Naive B cell (primary cell): ENCODE measurements at places on chromosomes 5 and 9.
A peak's percentile ranks its signal among the peaks of the same experiment; 100 is the strongest.

GRCh38 chr5:135569755-135570452 is 8.9 kb downstream of the CXCL14 start:
- DNase-seq, result no peak

DNA sequence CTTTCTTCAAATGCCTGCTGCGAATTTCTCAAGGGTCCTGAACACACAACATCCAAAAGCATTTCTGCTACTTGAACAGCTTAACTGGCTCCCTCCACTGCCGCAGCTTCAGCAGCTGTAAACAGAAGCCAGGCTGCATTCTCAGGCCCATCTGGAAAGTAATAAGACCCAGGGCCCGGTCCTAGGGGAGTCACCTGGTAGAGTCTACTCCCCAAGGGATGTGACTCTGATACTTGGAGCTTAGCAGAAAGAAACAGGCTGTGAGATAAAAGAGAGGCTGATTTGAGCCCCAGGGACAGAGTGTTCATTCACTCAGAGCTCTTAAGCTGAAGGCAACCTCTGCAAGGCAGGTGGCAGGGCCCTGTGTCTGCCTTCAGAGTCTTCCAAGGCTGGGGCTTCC is 356.8 kb downstream of the SPOCK1 start:
- no peak for DNase-seq

GRCh38 chr9:114884787-114885452 is 45.5 kb downstream of the TNFSF8 start:
- no peak for DNase-seq

GRCh38 chr9:111399772-111400563 is 69.9 kb upstream of the OR2K2 start:
- no peak for DNase-seq

GRCh38 chr9:83715221-83715620 is 7.5 kb upstream of the UBQLN1 start:
- no peak for DNase-seq

DNA sequence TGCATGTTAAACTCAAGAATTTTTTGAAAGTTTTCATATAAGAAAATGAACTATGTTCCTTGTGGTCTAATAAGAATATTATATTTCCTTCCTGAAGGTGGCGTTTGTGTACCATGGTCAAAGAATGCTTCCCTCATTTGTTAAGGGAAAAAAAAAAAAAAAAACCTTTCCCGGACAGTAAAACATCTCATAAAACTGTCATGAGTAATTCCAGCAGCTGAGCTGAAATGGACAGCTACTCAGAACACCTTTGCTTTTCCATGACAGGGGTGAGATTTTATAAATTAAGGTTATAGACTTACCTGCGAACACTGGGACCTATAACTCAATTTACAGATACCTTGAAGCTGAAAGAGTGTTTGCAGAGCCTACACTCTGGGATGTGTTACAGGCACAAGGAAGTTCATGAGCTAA is 113.2 kb upstream of the RANBP3L start:
- no peak for DNase-seq

DNA sequence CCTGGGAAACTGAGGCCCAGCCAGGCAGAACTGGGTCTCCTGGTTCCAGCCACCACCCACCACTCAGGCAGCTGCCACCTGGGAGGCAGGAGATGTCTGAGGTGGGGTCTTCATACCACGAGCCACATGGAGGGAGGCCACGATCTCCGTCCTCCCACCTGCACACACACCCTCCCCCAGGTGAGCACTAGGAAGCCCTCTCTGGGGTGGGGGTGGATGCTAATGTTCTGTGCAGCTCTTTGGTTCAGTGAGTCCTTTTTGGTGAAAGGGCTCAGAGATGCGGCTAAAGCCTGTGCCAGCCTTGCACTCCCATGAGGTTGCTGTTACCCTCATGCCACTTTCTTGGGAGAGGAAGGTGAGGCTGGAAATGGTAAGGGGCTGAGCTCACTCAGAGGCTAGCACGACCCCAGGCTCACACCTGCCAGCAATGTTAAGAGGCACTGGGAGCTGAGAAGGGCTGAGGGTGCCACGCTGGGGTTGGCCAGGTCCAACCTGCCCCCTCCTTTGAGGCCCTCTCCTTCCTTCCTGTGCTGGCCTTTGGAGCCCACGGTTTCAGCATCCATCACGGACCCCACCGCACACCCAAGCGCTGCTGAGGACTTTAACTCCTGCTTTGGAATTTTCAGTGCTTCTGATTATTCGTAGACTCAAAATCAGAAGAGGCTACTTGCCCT is 26.6 kb upstream of the OBP2B start:
- no peak for DNase-seq

DNA sequence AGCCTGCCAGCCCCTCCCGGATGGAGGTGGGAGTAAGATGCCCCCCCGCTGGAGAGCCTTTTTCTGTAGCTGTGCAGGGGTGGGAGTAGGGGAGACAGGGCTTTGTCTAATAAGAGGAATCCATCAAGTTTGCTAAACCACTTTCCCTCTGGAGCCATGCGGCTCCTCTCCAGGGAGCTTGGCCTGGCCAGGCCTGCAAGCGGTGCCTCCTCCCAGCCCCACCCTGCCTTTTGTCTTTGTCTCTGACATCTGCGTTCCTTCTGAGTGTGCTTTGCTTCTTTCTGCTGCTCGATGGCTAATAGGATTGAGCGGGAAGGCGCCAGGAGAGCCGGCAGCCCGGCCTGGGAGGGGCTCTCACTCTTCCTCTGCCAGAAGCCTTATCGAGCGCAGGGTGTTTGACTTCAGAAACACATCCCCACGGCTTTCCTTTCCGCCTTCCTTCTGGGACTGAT is 26.7 kb upstream of the FCN1 start:
- DNase-seq, result no peak

- DNase-seq, result no peak
Observed at GRCh38 chr9:87718852-87719612, 6.9 kb upstream of the CTSL start.

- DNase-seq, result no peak
Observed at GRCh38 chr9:127278372-127278771, 13.8 kb downstream of the GARNL3 start.

GRCh38 chr9:78118742-78119473 is 87.3 kb upstream of the GNAQ start:
- DNase-seq, result peak; percentile 47

- peak; percentile 97 for DNase-seq
Observed at GRCh38 chr9:114587345-114588202, at the start of gene ATP6V1G1. Gene ATP6V1G1, plus strand, starts transcription at chr9:114587769. Its CDS starts 70 bp downstream, at chr9:114587839.

- no peak for DNase-seq
Observed at GRCh38 chr5:177980743-177981151, 15.3 kb downstream of the PROP1 start.

GRCh38 chr9:98045234-98046179 is 11.0 kb upstream of the NANS start:
- peak; percentile 65 for DNase-seq

DNA sequence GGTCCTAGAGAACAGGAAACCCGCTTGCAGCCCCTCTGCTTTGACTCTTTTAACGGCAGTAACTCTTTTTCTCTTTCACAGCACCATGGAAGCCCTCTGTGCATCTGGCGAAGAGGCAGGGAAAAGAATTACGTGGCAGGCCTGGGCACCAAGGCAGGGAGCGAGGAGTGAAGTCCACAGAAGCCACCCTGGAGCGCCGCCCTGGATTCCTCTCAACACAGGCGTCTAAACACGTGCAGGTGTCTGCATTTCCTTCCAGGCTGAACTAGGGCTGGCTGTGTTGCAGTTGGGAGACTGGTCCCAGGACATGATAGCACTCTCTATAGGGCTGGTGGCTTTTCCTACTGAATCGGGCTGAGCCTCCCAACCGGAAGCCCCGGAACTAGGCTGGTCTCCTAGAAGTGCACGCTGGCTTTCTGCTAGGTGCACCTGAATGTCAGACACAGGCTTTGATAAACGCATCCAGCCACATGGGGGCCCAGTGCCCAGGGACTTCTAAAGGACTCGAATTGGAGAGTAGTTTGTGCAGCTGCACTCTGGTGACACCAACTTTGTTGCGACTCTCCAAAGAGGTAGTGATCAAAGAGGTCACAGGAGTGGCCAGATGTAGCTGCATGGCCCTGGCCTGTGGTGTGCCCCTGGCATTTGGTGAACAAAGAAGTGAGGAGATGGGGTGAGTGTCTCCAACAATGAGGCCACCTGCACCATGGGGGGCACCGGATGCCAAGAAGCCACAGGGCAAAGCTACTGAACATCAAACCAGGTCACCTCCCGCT is 54.5 kb downstream of the AK8 start:
- no peak for DNase-seq

GRCh38 chr5:28403846-28404245 is 1365.5 kb upstream of the CDH9 start:
- no peak for DNase-seq

DNA sequence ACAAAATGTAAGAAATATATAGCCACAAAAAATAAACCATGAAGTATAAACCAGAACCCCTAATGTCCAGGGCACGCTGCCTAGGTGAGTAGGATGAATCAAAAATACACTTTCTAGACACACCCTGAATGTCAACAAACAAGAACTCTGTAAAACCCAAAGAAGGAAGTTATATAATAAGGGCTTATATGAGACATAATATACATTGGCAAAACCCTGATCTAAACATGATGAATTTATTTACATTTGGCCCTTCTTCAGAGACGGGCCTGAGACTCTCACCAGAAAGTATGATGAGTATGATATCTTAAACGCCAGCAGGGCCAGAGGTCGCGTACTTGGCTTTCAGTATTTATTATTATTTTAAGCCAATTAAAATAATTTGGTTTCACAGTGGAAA is 125.1 kb upstream of the FST start:
- no peak for DNase-seq

GRCh38 chr9:81823672-81824554 is 104.3 kb upstream of the SPATA31D4 start:
- no peak for DNase-seq

DNA sequence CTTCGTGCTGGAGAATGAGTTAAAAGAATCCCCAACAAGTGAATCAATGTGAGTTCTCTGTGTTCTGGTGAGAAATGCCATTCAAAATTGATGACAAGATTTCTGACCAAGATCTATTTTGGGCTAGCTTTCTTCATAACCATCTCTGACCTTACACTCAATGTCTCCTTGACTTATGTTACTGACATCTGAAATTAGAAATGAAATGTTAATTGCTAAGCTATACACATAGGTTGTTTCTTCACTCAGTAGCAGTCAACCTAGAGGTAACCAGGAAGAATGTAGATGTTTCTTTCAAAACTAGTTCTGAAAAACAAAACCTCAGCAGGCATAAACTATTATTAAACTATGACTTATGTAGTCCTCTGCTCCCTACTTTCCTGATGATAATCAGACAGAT is 2220.7 kb upstream of the C9orf72 start:
- no peak for DNase-seq

GRCh38 chr5:103804711-103805110 is 242.1 kb upstream of the NUDT12 start:
- no peak for DNase-seq

DNA sequence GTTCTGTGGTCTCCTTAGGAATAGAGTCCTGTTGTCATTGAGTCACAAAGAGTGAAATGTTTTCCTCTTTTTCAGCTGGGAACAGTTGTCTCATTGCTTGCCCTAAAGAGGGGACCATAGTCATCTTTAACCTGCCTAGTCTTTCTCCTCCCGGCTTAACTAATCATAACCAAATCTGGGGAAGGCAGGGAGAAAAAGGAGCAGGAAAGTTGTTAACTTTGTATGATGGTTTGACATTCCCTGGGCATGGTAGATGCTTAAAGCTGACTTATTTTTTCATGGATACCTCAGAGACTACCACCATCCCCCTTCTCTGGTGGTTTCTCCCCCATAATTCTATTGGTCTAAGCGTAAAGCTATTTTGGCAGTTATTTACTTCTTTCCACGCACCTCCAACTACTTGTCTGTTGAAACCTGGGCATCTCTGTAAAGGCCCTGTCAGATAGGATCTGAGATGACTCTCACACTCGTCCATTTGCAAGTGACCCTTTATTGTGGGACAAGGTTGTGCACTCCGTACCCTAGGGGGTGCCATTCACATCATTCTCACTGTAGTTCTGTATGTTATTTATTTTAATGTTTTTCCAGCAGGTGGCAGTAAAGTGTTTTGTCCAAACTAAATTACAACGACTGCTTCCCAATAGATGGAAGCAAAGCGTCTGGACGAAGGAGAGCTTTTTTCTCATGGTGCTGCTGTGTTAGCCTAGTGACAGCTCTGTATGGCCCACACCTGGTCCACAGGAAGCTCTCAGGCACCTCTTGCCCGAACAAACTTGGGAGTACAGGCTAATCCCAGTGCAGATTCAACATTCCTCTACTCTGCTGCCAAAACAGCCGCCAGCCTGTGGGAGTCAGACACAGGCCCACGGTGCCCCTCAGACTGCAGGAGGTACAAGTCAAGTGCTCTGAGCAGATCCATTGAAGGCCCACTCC is 3.0 kb upstream of the FAM13B start:
- peak; percentile 76 for DNase-seq

- no peak for DNase-seq
Observed at GRCh38 chr9:9905736-9906135, 707.1 kb downstream of the PTPRD start.

DNA sequence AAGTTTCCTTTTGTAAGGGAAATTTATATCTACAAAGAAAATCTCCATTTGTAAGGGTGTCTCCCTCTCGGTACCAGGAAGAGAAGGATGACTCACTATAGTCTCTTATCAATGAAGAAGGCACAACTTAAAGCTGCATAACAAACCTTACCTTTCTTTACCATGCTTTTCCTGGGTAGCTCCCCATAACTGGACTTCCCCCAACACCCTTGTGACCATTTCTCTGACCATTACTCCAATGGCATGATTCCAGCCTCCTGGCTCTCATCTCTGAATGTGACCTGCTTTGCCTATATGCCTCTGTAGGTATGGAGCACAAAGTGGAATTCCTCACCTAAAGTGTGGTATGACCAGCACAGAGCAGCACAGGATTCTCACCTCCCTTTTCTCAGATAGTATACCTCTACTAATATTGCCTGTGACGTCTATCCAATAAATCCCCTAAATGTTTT is 62.8 kb downstream of the GNA14 start:
- DNase-seq, result no peak

GRCh38 chr5:130747556-130747955 is 417.5 kb downstream of the HINT1 start:
- no peak for DNase-seq

- no peak for DNase-seq
Observed at GRCh38 chr9:10678790-10679189, 66.0 kb upstream of the PTPRD start.

- DNase-seq, result no peak
Observed at GRCh38 chr5:150271923-150272322, 17.6 kb downstream of the CAMK2A start.
